ENCODE measurements at places on chromosomes 12 and 14. TPM values are rescaled to one million over a fixed set of nuclear protein-coding genes. Genes with fewer than 3 reads are reported as not detected.

PPFIA2 gene
- total RNA-seq = 3.2 TPM

CCDC196 gene
- total RNA-seq = not detected

SIX6 gene
- total RNA-seq = not detected

HIP1R gene
- total RNA-seq = 45.6 TPM

GPR68 gene
- total RNA-seq = not detected

GUCY2C gene
- not detected for total RNA-seq

SCN8A gene
- total RNA-seq = 5.9 TPM

KRT6C gene
- total RNA-seq = not detected

TUNAR gene
- not detected for total RNA-seq

CIPC gene
- 7.8 TPM for total RNA-seq

ESPL1 gene
- total RNA-seq = 33.5 TPM

OVCH1 gene
- not detected for total RNA-seq

CLEC12A gene
- not detected for total RNA-seq

CACNA1C gene
- total RNA-seq = 0.50 TPM

Measured in A375 (cell line).